ENCODE measurements at places on chromosomes 11 and 22.

DNA sequence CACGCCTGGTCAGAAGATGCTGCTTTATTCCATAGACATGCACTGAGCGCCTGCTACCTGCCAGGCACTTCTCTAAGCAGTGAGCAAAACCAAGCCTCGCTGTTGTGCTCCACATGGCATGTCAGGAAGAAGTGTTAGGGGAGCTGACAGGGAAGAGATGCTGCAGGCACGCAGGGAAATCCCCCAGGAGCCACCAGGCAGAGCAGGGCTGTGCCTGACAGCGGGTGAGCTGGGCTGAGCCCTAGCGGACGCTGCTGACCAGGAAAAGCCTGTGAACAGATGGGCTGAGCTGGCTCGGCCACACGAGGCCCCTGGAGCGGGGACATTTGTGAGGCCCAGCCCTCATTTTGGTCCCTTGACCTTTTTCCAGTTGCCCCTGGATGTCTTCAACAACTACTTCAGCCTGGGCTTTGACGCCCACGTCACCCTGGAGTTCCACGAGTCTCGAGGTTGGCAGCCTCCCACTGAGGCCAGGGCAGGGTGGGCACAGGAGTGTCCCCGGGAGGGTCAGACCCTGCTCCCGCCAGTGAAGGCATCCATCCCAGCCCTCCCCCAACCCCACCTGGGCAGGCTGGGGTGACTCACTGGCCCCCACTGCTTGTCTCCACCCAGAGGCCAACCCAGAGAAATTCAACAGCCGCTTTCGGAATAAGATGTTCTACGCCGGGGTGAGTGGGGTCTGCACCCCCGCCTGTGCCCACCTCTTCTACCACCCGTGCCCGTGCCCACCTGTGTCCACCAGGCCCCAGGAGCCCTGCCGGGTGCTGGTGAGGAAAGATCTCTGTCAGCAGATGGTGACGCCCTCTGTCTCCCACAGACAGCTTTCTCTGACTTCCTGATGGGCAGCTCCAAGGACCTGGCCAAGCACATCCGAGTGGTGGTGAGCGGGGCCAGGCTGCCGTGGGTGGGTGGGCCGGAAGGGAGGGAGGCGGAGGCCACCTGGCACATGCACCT, 7.4 kb upstream of the MDK start:
- no peak for DNase-seq

DNA sequence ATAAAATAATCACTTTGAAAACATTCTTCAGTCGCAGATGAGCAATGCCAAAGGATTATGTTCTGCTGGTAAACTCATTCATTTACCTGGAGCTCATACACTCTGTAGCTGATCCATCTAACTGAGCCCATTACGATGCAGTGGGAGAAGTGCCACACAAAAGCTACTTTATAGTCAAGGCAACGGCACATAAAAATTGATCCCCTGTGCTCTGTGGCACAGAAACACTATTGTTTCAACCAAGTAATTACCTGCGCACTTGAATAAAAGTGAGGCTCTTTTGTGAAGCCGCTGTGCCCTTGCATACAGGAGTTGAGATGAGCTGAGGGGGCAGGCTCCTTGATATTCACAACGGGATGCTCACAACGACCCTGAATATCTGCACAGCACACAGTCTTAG, 7.2 kb downstream of the DKK3 start:
- no peak for DNase-seq

DNA sequence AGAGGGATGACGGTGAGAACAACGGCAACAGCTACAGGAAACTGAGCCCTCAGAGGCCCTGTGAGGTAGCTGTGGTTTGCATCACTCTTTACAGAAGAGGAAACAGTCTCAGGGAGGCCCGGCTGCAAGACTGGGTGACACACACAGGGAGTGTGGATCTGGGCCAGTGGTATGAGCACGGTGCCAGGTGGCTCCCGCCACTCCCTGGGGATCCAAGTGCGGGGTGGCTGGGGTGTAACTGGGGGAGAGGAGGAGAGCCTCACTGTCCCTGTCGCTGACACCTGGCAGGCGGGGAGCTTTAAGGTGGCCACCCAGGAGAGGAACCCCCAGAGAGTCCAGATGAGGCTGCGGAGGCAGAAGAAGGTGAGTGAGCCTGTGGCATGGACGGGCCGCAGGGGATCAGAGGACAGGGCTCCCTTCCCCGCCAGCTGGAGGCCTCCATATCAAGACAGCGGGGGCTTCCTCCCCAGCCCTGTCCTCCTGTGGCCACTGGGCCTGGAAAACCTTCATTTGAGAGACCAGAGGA, 5.6 kb downstream of the RGL4 start:
- peak; percentile 68 for DNase-seq

DNA sequence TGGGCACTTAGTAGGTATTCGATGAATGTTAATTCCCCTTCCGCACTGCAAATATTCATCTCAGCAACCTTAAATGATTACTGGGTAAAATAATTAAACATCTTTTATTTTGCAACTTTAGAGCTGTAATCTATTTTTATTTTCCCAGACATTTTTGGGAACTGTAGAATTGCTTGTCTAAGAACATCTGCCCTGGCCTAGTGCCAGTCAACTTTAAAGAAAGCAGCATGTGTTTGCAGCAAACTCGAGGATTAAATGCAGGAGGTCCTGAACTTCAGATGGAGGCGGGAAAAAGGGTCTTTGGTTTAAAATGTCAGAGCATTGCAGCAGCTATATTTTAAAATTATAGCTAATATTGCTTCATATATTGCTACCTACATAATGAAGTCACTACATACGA, 190.0 kb downstream of the PGR start:
- DNase-seq: no peak

DNA sequence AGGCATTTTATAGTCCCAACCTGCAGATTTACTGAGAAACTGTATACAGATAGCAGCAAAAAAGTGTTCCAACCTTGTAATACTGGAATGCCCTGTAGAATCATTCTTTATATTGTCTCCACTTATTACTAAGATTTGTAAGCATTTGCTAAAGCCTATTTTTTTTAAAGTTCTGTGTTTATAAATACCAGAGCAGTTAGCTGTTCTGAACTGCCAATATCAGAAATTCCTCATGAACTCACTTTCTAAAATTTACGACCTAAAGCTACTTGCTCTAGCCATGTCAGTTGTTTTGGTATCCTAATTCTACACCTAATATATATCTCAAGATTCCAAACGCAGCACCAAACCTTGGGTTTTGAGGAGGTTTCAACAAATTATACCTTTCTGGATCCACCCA, 103.2 kb downstream of the C11orf65 start:
- no peak for DNase-seq

- DNase-seq: no peak
Measured at GRCh38 chr11:113253406-113253805, 61.0 kb upstream of the TTC12 start.
